ENCODE measurements at places on chromosomes 16 and 17.

DNA sequence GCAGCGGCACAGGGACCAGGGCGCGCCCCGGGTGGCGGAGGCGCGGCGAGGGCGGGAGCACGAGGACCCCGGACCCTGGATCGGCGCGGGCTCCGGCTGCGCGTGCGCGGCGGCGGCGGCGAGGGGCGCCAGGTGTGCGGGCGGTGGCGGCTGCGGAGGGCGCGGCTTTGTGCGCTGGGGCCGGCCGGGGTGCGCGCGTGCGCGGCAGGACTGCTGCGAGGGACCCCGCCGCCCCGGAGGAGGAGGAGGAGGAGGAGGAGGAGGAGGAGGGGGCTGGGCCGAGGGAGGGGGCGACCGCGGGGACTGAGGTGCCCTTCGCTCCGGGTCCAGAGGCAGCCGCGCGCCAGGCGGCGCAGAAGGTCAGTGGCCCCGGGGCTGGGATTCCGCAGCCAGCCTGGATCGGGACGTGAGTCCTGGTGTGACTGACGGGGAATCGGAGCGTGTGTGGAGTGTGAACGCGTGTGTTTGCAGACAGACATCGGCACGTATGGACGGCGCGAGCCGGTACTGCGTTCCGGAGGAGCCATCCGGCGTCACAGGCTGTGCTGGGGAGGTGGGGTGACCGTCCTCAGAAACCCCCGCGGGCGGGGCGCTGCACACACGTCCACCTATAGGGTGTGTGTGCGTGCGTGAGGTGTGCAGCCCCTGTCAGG lies 19.5 kb upstream of the RAP1GAP2 start:
- no peak for DNase-seq

GRCh38 chr16:78072275-78072674 lies 27.2 kb upstream of the WWOX start:
- no peak for DNase-seq

- DNase-seq: no peak
Measured at GRCh38 chr16:81487301-81487720, 42.7 kb downstream of the CMIP start.

DNA sequence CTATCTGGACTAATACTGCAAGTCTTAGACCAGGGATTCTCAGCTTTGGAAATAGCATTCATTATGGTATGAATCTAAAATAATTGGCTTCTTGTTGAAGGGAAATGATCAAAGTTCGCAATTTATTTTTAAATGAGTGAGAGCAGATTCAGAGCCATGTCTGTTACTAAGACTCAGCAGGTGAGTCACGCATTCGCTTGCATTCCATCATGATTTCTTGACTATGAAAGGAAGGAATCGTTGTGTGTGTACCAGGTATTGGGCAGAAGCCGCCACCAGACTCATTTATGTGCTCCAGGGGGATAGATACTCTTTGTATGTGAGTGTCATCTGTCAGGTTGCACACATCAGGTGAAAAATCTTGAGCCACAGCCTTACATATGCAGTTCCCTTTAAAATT lies 10.8 kb downstream of the GSG1L2 start:
- no peak for DNase-seq

GRCh38 chr17:8649157-8650118 lies 18.9 kb upstream of the MYH10 start:
- DNase-seq: no peak

DNA sequence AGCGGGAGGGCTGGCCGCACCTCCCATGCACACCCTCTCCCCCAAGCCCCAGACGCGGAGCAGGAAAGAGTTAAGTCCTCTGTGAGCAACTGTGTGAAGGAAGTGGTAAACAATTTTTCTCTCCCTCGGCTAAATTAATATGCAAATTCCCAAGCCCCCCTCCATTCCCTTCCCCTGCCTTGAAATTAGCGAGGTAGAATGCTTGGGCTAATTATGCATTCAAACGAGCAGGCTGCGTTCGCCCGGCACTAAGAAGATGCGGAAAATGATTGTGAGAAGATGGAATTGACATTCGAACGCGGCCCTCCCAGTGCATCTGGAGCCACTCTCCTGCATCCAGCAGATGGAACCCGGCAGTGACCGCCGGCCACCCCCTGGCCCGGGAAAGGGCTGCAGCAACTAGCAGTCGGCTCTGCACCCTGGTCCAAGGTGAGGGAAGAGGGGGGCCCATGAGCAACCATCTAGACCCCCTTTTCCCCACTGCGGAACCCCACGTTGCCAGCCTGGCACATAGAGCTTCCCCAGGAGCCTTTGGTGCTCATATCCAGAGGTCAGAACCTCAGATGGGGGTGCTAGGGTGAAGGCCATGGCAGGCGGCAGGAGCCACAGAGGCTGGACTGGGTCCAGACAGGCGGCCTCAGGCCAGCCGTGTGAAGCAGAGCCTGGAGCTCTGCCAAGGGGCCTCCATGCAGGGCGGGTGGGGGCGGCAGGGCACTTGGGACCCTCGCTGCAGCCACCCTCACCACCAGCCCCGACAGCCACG lies 49.1 kb upstream of the ACSF3 start:
- DNase-seq: no peak

GRCh38 chr17:7943291-7943690 lies 11.3 kb downstream of the CNTROB start:
- no peak for DNase-seq

GRCh38 chr16:27867122-27868110 lies 196.1 kb downstream of the GSG1L start:
- DNase-seq: no peak

- no peak for DNase-seq
Measured at GRCh38 chr17:2065949-2066400, 11.1 kb downstream of the HIC1 start.

- DNase-seq: no peak
Measured at GRCh38 chr17:62083651-62084050, 18.6 kb upstream of the MED13 start.

DNA sequence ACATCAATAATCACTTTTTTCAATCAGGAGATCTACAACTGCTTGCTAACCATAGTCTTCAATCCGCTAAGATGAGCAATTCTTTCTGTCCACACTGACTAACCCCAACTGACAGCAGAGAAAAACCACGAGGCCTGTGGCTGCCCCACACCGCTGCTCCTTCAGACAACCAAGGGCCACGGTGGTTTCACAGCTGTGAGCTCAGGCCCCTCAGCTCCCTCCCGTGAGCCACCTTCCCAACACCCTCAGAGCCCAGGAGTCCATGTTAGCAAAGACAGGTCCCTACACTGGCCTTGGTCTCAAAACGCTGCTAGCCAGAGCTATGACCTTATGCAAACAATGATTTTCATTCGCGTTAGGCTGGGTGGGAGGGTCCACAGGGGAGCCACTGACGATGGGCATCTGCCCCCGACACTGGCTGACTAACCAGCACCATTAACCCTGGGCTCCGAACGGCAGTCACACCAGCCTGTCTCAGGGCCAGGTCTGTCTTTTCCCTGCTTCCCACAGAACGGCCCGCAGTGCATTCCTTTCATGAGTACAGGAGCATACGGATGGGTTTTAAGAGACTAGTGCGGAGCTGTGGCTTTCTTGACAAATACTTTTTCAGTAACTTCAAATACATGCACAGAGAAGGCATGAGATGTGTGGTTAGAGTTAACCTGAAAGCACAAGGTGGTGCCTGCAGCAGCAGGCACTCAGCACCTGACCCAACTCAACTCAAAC lies 67.3 kb downstream of the ANKRD11 start:
- DNase-seq: no peak

DNA sequence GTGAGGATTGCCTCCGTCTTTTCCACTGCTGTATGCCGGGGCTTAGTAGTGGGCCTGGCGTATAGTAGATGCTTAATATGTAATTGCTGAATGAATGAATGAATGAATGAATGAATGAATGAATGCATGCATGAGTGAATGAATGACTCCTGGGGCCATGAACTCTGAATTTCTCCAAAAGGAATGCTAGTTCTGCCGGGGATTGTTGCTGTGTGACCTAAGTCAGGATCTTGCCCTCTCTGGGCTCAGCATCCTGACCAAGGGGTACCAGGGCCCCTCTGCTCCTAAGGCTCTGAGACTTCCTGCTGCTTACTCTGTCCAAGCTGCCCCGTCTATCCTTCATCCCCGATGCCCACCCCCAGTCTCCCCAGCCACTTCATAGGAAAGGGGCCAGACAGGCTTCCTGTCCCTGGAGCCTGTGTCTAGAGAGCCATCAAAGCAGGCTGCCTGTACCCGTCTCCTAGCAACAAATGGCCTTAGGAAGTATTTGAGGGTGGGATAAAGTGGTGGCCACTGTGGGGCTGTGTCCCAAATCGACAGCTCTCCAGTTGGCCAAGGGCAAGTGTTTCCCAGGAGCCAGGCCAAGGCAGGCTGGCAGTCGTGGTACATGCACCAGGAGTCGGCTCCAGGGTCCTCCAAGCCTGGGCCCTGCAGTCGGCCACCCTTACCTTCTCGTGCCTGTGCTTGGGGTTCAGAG lies 11.6 kb upstream of the MPRIP start:
- DNase-seq: no peak

GRCh38 chr17:44820631-44821212 lies 9.4 kb downstream of the GJC1 start:
- no peak for DNase-seq

DNA sequence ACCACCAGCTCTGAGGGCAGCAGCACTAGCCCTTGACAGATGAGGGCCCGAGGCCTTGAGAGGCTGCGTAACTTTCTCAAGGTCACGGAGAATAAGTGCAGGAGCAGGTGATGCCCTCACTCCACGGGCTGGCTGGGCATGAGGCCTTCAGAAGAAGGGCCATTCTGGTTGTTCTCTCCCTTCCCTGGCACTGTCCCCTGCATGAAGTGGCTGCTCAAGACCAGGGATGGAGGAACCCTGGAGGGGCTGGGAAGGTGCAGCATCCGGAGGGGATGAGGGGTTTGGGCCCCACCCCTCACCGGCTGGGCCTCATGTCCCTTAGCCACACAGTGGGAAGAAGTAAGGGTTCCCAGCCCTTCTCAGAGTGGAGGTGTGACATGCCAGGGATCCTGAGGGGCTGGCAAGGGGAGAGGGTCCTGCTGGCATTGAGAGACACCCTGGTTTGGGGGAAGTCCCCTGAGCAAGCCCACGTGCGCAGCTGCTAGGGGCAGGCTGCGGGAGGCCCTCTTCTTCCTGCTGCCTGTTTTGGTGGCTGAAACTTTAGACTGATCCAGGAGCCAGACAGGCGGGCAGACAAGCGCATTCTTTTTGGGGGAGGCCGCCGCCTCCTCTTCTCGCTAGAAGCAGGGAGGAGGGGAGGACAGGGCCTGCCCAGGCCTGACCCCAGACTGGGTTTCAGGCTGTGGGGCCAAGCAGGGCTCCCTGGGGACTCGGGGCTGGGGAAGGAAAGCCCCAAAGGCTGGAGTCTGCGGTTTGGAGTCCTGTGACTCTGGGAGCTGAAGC lies 74.0 kb downstream of the N4BP1 start:
- peak; percentile 77 for DNase-seq

- no peak for DNase-seq
Measured at GRCh38 chr17:9865586-9865985, 39.5 kb downstream of the RCVRN start.

DNA sequence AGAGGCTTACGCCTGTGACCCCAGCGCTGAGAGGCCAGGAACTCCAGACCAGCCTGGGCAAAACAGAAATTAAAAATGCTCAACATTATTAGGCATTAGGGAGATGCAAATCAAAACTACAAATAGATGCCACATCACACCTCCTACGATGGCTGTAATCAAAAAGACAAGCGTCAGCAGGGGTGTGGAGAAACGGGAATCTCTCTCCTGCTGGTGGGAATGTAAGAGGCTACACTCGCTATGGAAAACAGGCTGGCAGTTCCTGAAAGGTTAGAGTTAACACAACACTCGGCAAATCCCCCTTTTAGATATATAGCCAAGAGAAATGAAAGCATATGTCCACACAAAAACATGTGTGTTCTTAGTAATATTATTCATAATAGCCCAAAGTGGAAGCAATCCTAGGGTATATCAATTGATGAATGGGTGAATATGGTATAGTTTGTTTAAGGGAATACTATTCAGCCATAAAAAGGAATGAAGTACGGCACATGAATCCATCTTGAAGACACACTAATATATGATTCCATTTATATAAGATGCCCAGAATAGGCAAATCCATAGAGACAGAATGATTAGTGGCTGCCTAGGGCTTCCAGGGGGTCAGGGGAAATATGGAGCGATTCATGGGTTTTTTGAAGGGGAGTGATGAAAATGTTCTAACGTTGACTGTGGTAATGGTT lies 1.8 kb upstream of the NPRL3 start:
- no peak for DNase-seq

DNA sequence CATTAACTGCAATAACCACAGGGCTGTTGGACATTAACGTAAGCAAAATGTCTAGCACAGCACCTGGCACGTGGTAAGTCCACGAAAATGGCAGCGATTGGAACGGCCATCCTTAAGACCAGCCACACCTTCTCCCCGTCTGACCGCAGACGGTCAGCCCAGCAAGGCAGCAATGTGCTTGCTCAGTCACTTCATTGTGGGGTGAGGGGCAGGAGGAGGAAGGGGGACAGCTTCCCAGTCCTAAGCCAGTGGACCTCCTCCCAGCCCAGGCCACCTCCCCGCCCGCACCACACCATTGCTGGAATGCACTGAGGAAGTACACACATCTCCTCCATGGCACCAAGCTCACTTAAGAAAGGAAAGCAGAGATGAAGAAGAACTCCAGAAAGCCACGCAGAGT lies 8.6 kb upstream of the MYLK3 start:
- DNase-seq: no peak

DNA sequence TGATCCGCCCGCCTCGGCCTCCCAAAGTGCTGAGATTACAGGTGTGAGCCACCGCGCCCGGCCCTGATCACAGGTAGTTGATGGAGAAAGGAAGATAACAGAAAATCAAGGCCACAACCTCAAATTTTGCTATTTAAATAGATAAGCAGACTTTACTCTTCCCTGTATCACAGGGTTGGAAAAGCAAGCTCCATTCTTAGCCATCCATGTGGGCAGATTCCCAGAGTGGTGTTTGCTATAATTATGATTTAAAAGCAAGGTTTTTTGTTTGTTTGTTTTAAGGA lies 44.4 kb downstream of the TUBD1 start:
- DNase-seq: no peak

DNA sequence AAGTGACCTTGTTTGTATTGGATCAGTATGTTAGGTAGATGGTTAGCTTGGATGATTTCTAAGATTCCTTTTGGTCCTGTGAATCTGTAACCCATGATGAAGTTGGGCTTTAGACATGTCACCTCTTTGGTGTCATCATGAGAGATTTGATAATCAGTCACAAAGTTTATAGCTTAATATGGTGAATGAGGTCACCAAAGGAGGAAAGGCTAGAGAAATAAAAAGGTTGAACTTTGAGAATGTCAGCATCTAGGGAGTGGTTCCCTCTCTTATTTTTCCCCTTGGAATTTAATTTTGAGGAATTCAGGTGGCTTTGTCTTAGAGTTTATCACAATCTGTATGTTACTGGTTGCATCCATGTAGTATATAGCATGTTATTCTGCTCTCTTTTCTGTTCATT lies 45.3 kb downstream of the NLK start:
- DNase-seq: no peak
